ENCODE measurements at places on chromosomes 1 and 21. TPM values are rescaled to one million over a fixed set of nuclear protein-coding genes. Genes with fewer than 3 reads are reported as not detected.

GRCh38 chr1:6162773-6163172 is 17.3 kb downstream of the CHD5 start:
- DNase-seq, result no peak

GNG12 gene
- total RNA-seq, result 59.8 TPM

- no peak for DNase-seq
Observed at GRCh38 chr1:244665771-244666217, 12.9 kb downstream of the DESI2 start.

CELA2A gene
- total RNA-seq, result not detected

GRCh38 chr1:100775483-100775882 is 55.9 kb downstream of the VCAM1 start:
- DNase-seq, result no peak

All from upper lobe of right lung (tissue), 1 donor.